Stimulated activated CD4-positive, alpha-beta T cell treated with anti-CD3 and anti-CD28 coated beads, Interleukin-1b, Interleukin-23, amount 100 ng/mL, for 1 hour (primary cell): ENCODE measurements at places on chromosomes 6 and 20.

DNA sequence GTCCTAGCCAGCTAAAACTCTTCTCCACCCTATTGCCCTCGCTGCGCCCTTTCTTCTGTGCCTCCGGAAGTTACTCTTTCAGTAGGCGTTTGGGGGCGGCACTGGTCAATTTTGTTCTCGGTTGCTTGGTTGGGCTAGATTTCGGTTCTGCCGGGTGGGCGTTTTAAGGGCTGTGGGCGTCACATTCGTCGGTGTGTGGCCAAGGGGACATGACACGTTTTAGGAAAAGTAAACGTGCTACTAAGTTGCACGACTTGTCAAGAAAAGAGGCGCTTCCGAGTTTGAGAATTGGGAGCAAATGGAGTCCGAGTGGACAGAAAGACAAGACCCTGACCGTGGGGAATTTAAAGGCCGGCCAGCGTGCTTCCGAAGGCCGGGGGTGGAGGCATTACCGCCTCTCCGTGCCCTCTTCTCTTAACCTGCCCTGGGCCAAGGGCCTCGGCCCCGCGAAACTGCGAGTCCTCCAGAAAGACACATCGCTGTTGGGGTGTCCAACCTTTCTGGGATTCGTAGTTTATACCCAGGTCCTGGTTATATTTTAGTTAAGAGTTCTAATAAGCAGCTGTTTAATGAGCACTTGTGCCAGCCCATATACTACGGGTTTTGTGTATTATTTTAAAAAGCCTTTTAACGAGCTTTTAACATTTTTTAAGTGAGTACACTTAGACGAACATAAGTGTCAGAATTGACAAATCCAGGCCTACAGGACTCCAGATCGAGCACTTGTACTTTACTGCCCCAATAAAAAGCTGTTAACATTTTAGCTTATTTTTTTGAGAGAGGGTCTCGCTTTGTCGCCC lies 664 bp upstream of the BAG6 start:
- DNase-seq, result no peak

DNA sequence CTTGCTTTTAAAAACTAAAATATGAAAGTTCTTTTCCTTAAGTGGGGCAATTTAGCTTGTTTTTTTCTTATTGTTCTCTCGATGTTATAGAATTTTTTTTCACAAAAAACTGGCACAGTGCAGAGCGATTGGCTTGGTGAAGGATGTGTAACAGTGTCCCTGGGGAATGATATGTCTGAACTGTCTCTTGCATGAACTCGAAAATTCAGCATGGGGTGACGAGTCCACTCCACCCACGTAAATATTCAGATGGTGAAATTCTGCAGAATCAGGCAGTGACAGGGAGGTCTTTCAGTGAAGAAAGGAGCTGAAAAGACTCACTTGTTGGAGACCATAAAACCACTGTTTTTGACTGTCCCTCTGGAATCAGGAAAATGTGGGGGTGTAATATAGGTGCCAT lies 505.3 kb downstream of the MMUT start:
- DNase-seq, result no peak

- DNase-seq, result no peak
Observed at GRCh38 chr6:162964488-162965140, 236.8 kb downstream of the PACRG start.

DNA sequence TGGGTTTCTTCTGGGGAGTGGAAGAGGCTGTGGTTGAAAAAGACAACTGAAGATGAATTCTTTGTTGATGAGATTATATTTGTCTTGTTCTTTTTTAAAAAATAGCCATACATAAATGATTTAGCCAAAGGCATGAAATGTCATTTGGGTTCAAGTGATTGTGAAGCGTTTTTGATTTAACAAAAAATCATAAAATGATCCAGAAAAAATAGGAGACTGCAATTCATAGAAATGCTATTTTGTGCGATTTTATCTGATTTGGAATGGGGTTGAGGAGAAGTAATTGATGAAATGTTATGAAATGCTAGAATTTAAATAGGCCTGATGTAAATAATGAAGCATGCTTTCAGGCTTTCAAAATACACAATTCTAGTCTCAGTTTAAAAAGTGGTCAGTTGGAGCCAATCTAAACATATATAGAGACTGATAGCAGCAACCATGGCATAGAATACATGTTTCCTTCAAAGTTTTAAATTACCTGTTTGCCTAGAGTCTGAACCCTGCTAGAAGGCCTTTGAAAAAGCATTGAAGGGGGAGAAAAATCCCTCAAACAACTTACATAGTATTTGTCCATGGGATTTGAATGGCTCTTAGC lies 21.8 kb downstream of the PFDN4 start:
- no peak for DNase-seq

GRCh38 chr6:121826156-121826810 lies 390.8 kb downstream of the GJA1 start:
- DNase-seq, result no peak

GRCh38 chr6:132190815-132191175 lies 210.5 kb downstream of the MOXD1 start:
- no peak for DNase-seq

DNA sequence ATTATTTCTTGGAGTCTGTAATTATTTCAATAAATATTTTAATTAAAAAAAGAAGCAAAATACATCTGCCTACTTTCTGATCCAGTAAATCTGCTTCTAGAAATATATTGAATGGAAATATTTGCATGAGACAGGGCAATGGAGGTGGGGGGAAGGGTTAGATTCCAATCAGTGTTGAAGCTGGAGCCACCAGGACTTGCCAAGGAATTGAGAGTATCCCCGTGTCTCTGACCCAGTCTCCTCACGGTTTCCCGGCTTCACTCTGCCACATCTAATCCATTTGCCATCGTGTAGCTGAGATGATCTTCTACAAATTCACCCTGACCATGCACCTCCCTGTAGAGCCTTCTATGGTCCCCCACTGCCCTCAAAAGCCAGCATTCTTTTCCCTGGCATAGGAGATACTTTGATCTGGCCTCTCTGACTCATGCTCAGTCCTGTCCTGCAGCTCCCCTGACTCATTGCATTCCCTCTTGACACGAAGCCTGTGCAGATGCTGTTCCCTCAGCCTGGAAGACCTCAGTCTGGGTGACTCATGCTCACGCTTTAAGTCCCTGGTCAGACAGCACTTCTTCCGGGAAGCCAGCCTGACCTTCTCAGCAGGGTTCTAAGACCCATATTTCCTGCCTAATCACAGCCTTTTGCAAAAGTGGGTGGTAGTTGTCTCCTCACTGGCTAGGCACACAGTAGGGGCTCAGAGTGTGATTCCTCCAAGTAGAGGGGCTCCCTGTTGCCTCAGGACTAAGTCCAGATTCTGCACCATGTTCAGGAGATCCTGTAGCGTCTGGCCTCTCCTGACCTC lies 23.0 kb upstream of the FKBP1A start:
- DNase-seq, result no peak

DNA sequence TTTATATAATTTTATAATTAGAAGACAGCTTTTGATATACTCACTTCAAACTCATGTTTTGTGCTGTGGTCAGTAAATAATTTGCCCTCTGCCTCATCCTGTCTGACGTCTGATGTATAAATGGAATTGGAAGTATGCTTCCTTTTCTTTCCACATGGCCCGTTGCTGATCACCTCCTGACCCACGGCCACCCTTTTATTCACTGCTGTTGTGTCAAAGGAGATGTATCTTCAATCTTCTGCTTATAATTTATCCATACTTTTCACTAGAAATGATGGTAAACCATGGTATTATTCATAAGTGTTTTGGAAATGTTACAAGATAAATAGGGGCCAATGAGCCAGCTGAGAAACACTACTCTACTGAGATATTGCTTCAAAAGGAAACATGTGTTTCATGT lies 841.8 kb downstream of the PHF3 start:
- no peak for DNase-seq

DNA sequence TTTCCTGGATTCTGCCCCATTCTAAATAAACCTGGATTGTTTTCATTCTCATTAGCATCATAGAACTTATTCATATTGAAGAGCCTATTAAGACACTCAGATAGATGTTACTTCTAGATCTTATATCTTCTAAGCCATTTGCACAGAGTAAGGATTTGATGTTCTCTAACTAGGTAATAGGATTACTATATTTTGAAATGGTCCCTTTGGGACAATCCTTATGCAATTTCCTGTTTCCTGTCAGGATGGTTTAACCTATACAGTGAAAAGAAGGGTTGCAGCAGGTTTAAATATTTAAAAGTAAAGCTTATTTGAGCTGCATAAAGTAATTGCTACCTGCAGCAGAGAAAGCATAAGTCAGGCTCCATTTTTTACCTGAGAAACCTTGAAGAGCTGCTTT lies 860.1 kb downstream of the TFAP2A start:
- no peak for DNase-seq

GRCh38 chr6:127939442-127940066 lies 38.7 kb upstream of the THEMIS start:
- no peak for DNase-seq

DNA sequence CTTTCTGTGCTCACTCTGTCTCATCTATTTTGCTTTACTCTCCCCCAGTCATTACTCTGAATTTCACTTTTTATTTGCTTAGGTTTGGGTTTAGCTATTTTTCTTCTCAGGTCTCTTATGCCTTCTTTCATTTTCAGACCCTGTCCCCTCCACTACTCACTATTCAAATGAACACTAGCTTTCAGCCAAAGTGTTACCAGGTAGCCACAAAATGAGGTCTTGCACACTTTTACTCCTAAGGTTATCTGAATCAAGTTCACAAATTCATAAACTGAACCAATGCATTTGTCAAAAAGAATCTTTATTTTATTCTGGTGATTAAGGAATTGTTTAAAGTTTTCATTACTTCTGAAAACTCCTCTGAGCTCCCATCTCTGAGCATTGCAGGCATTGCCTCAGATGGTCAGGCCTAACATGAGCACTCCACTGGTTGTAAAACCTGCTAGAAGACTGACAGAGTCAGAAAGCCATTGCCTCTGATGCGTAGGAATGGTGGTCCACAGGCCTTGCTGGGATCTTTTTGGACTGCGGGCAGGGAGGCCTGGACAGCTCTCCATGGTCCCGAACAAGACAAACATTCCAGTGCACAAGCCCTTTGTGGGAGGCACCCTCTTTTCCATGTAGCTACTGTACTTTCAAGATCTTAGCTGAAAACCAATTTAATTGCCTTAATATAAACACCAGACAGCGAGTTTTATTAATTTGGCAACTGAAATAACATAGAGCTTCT lies 48.5 kb downstream of the FYN start:
- DNase-seq, result no peak

GRCh38 chr6:52571099-52571755 lies 5.6 kb downstream of the TRAM2 start:
- no peak for DNase-seq

GRCh38 chr6:15996030-15996429 lies 132.9 kb upstream of the MYLIP start:
- no peak for DNase-seq

DNA sequence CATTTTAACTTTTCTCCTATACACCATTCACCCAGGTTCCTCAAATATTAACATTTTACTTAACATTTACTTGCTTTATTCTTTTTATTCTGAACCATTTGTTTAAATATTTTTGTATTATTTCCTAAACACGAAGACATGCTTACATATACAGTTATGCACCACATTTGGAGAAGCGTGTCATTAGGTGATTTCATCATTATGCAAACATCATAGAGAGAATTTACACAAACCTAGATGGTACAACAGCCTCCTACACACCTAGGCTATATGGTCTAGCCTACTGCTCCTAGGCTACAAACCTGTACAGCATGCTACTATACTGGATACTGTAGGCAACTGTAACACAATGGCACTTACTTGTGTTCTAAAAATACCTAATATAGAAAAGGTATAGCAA lies 6.6 kb downstream of the TDP2 start:
- DNase-seq, result no peak

- no peak for DNase-seq
Observed at GRCh38 chr6:41559655-41560427, 13.7 kb downstream of the FOXP4 start.

DNA sequence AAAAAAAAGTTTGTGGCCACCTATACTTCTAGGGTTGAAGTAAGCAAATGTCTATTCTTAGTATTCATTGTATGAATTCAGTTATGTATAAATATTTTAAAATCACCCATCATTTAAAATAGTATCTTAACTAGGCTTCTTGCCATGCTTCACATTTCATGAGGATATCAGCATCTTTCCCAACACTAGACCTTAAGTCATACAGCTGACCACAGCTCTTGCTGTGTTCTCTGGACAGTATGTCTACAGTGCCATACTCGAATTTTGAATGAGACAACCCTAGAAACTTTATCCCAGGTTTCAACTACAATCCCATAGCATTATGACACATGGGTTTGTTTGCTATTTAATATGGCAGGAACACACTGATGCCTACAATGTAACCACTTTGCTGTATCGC lies 5.2 kb downstream of the TXNDC5 start:
- DNase-seq, result no peak

DNA sequence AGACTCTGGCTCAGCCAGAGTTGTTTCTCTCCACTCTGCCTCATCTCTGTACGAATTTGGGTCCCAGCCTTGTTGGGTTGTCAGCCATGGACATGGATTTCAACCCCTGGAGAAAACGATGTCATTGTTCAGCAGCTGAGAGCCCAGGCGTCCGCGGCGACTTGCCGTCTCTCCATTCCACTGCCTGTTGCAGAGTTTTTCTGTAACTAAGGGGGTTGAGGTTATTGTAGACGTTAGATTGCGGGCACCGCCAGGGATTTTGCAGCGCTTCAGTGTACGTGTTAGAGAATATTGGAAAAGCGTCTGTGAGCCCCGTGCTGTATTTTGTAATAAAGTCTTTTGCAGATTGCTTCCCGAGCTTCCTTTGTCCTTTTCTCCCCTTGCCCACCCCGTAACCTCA lies 13.1 kb upstream of the RBM38 start:
- no peak for DNase-seq

- DNase-seq, result no peak
Observed at GRCh38 chr6:162058281-162058875, 669.2 kb downstream of the PRKN start.

GRCh38 chr20:63878899-63879663 lies 14.0 kb downstream of the TPD52L2 start:
- DNase-seq, result no peak

DNA sequence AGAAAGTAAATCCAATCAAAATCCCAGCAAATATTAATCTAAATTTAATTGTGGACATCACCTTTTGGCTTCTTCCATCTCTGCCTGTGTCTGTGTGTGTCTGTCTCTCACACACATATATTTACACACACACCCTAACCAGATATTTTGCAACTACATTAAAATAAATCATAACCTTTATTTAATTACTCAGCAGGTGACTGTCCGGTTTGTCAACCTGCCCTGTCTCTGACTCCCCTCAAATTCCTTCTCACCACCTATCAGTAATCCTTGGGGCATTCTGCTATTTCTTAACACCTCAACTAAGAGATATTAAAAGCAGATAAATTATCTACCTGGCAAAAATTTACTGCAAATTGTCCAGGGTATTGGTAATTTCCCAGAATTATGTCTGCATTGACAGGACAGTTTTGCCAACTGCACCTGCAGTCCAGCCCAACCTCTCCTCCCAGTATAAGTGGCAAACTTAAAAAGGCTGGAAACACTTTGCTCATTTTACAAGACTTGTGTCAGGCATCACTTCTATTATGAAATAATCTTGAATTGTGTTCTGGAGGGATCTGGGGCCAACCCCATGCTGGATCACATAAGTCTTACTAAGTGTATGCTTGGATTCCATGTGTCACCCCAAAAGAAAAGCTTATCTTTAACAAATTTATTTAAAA lies 216.1 kb downstream of the GMDS start:
- no peak for DNase-seq

- DNase-seq, result no peak
Observed at GRCh38 chr20:2760952-2761305, 39.5 kb downstream of the CPXM1 start.

- DNase-seq, result no peak
Observed at GRCh38 chr20:20207872-20208271, 155.5 kb downstream of the CFAP61 start.
